Epithelial cell of proximal tubule (primary cell): ENCODE measurements at places on chromosomes 5 and 9.
A peak's percentile ranks its signal among the peaks of the same experiment; 100 is the strongest.

- DNase-seq, result no peak
Observed at GRCh38 chr5:142826093-142826492, 55.9 kb downstream of the ARHGAP26 start.

GRCh38 chr9:129334105-129334935 lies 156.3 kb upstream of the IER5L start:
- DNase-seq, result peak; percentile 94

DNA sequence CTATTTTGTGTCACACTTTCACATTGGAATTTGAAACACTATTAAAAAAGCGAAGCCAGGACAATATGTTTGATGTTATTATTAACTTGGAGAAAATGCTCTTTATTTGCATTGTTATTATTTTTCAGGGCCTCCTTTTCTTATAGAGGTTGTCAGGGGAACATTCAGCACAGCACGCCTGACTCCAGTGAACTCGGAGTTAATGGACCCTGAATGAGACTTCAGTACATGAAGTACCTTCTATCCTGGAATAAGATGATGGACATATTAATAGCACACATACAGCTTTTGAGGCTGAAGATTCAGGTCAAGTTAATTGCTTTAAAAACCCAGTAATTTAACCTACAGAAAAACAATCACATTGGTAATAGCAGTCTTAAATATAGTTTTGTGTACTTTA lies 652.9 kb downstream of the SEMA5A start:
- no peak for DNase-seq

GRCh38 chr5:20605732-20606525 lies 617.9 kb upstream of the CDH18 start:
- no peak for DNase-seq

- no peak for DNase-seq
Observed at GRCh38 chr9:406886-407654, 192.4 kb downstream of the DOCK8 start.

- DNase-seq, result no peak
Observed at GRCh38 chr9:32398207-32398606, 13.8 kb downstream of the ACO1 start.
